ENCODE measurements at places on chromosomes 7 and 10. TPM values are rescaled to one million over a fixed set of nuclear protein-coding genes. Genes with fewer than 3 reads are reported as not detected.

GRCh38 chr7:76272851-76273497 is 29.5 kb upstream of the HSPB1 start:
- DNase-seq: no peak
- no peak overlapping the region for H3K27ac ChIP-seq
- H3K4me3 ChIP-seq: no peak overlapping the region
- peaks cover 34% of the 10 kb centered on the region for H3K27me3 ChIP-seq
- H3K4me1 ChIP-seq: peaks cover 7% of the 10 kb centered on the region

Gene SYNPO2L
- not detected for total RNA-seq

Gene GIMAP7
- 367 TPM for total RNA-seq

Gene AKR1E2
- 12.7 TPM for total RNA-seq

- no peaks in the 10 kb centered on the region for H3K36me3 ChIP-seq
- no peaks in the 10 kb centered on the region for H3K4me1 ChIP-seq
- H3K27ac ChIP-seq: no peak overlapping the region
- DNase-seq: no peak
These were observed 30.0 kb upstream of the CFAP46 start for GRCh38 chr10:132972149-132972985.

Gene TMEM236
- total RNA-seq: 0.18 TPM

DNA sequence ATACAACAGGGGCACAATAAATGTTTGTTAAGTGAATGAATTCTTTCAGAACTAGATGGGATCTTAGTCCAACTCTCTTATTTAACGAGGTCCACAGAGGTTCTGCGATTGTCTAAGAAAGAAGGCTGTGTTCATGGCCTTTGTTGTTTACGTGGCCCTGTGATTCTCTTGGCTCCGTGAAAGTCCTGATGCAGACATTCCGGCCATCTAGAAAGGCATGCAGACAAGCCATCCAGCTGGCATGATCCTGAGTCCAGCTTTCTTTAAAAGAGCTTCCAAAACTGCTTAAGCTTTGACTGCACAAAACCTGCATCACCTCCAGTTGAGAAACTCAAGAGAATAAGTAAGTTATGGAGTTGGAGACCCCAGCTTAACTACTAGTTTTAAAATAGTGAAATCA is 26.0 kb downstream of the EGFR start:
- no peaks in the 10 kb centered on the region for H3K36me3 ChIP-seq
- no peak for DNase-seq
- H3K4me1 ChIP-seq: no peaks in the 10 kb centered on the region
- no peak overlapping the region for H3K4me3 ChIP-seq
